ENCODE measurements at places on chromosomes 3 and 15.

- peak; percentile 22 for DNase-seq
These were observed 45.6 kb downstream of the DCBLD2 start for GRCh38 chr3:98855806-98856400.

- DNase-seq, result no peak
These were observed 23.0 kb downstream of the UBP1 start for GRCh38 chr3:33417066-33417673.

- DNase-seq, result no peak
These were observed 32.6 kb upstream of the NEO1 start for GRCh38 chr15:73019601-73020146.

DNA sequence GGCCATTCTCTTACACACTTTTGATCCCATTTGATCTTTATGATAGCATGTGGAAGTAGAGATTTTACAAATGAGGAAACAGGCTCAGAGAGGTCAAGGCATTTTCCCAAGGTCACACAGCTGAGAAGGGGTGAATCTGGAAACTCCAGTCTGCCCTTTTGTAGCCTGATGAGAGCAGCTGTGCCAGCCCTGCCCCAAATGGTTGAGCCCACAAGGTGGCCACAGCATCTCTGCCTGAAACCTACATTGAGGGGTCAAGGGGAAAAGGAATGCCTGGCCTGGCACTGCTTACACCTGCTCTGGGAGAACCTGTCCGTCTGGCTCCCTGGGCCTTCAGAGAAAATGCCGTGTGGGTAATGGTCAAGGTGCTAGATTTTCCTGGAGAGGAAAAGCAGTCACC is 200.2 kb upstream of the LINGO1 start:
- no peak for DNase-seq

GRCh38 chr3:158430968-158431367 is 140.0 kb upstream of the MLF1 start:
- DNase-seq, result no peak
